ENCODE measurements at places on chromosomes 1 and 21.
A peak's percentile ranks its signal among the peaks of the same experiment; 100 is the strongest.

DNA sequence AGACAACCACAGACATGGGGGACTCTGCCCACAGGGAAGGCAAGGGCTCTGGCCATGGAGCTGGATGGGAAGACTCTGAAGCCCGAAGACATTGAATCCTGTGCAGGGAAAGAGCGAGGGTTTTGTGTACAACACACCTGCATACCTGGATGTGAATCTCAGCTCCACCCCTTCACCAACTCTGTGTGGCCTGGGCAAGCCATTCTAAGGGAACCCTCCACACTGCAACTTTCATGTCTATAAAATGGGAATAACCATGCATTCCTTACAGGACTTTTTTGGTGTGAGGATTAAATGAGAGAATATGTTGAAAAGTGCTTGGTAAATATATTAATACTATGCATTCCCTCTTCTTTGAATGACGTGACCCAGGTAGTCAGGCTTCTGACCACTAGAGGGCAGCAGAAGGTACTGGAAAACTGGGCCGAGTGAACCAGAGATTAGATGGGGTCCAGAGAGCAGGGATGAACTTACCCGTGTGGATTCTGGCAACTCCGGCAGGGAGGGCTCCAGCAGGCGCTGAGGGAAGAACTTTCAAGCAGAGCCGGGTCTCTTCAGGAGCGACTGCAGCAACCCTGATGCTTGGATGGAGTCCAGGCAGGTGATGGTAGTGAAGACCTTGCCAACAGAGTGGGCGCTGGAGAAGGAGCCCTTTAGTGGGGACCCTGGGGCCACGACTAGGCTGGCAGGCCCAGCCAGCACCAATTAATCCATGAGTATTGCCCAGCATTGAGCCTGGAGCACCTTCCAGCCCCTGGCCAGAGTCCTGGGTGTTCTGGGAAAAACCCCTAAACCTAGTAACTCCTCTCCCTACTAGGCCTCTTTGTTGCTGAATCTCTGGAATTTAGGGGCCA, 834 bp upstream of the ELF3 start:
- DNase-seq: peak; percentile 84

DNA sequence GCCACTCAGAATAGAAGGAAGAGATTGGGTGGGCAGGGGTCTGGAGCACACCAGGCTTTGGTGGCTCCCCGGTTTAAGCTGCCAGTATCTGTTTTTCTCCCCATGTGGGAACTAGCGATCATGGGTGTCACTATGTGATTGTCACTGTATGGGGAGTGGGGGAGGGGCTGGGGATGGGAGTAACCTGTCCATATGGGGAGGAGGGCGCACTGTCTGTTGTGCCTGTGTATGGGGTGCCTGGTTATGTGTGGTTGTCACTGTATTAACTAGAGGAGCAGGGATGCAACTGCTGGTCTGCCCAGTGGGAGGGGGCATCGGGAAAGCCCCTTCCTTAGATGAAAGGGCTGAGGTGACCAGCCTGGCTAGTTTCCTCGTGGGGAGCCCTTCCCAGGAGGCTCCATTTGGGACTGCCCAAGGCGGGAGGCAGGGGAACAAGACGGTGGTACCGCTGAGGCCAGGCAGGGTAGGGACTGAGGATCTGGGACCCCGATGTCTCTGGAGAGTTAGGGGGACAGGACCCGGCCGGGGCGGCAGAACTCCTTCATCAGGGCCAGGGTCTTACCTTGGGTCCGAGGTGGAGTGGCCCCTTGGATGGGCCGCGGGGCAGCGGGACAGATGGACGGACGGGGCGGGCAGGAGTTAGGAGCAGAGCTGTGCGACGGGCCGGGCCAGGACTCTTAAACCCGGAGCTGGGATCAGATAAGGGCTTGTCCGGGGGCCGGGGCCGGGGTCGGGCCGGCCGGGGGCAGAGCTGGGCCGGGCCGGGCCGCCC, at the start of gene KCNJ10:
TSS of gene KCNJ10 (minus strand) at position 701 of the 772 bp plus-strand sequence. CDS start 27,628 bp downstream, outside the sequence.
- DNase-seq: no peak

DNA sequence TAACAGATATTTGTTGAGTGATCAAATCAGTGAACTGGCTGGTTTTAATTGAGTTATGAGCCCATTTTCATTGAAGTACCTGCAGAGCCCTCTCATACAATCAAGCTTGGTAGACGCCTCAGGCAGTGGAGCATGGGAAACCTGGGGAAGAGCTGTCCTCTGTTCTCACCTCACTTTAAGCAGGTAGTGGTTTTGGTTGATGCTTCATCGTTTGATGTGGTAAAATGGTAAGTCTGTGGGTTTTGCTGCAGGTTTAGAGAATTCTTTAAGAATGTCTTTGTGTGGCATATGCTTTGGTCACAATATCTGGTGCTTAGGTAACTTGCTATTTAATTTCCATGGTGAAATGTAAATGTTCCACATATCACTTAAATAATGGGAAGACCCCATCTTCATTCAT, 10.0 kb downstream of the LAMC1 start:
- DNase-seq: no peak

GRCh38 chr1:101137144-101138126, 99.4 kb upstream of the S1PR1 start:
- DNase-seq: no peak

- DNase-seq: peak; percentile 11
Observed at GRCh38 chr1:152189657-152190442, 30.8 kb upstream of the RPTN start.

DNA sequence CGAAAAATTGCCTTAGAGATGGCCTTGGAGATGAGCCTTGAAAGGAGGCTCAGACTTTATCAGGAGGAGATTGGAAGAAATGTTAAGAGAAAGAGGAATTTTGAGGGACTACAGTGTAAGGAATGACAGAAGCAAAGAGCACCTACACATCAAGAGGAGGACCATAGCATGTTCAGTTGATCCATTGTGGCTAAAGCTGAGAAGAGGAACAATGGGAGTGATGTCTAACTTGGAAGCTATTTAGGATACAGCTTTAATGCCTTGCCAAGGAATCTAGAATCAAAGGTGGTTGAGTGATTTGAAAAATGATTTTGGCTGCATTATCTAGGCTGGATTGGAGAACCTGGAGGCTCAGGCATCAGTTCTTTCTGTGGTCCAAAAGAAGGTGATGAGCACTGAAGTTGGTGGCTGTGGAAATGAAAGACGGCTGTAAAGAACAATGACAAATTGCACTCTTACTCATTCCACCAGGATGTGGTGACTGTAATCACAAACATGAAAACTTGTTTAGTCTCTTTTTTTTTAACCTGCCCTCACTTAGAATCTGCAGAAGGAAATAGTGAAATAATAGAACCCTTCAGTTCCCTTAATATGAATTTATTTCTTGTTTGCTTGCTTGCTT, 11.3 kb downstream of the FAM20B start:
- DNase-seq: no peak

GRCh38 chr1:94036730-94037129, 84.2 kb downstream of the ABCA4 start:
- DNase-seq: no peak

DNA sequence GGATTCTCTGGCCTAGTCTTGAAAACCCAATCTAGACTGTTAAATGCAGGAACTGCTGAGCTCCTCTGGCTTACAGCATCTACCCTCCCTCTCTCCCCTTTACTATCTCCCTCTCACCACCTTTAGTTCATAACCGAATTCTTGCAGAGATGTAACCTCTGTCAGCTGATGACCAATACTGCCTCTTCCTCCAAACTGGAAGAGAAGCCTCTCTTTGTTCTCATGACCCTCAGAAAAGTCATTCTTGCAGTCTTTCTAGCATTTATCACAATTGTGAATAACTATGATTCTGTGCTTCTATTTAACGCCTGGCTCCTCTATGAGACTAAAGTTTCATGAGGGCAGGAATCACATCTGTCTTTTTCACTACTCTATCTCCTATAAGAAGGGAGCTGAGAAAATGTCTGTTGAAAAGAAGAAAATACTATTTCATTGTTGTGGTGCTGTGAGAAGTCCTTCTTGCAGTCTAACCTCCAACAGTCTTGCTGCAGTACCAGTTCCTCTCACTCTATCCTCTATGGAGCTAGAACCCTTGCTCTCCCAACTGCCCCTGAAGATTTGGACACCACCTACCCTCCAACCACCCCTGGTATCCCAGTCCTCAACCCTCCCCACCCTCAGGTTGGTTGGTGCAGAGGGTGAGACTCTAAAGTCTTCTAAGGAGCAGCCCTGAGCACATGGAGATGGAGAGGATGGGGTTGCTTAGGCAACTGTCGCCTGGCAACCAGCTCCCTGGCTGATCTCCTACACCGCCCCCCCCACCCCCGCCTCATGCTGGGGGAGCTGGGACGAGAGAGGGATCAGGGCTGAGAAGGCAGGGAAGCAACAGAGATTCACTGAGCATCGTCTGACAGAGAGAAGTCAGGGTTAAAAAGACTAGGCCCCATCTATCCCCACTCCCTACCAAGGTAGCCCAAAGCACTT, 13.9 kb downstream of the MEF2D start:
- no peak for DNase-seq

GRCh38 chr1:207404849-207405525, 49.1 kb upstream of the CR2 start:
- peak; percentile 26 for DNase-seq

DNA sequence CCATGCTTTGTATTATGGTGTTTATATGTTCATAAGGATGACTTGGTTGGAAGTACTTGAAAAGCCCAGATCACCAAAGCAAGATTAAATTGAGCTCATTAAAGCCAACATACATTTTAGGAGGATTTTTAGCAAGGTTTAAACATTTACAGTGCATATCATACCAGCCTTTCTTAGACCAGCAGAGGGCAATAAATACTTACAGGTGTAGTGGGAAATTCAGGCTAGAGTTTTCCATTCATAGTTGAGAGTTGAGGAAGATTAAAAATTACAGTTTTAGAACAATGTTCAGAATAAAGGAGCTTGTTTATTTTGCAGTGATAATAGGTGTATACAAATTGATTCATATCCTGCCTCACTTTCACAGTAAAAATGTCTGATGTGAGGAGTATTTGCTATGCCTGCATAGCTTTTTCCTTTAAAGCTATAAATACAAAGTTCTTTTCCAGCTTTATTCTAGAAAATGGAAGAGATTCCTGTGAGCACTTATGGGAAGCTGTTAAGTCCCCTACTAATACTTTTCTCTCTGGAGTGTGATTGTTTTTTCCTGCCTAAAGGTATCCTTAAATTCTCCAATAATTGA, 35.3 kb downstream of the DTL start:
- DNase-seq: no peak

DNA sequence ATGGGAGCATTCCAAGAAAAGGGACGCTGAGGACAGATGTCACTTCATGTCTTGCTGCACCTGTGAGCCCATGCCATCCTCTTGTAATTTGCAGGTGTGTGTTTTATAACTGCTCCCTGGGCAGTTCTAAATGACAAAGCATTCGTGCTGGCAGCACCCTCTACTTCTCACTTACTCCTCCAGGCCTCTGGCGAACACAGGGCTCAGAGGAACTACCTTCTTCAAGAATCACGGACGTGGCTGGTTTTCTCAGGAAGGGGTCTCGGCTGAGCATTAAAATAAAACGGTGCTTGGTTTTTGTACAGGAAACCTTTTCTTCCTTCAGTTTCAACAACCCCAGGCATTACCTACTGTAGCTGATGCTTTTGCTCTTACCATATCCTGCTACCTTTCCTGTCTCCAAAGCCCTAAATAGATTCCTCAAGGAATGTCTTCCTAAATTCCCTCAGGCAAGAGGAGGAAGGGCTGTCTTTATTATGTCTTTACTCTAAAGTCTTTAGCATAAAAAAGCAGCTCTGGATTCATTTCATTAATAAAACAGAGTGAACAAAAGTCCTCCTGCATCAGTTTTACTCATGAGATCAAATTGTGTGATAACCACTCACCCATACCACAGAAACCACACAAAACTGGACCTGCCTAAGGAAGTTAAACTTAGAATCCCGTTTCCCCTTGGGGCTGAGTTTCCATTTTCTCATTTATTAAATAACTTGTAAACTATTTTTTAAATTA, 79.0 kb upstream of the MAP10 start:
- no peak for DNase-seq

- no peak for DNase-seq
Observed at GRCh38 chr1:206946261-206946660, at the start of gene PIGR. TSS of gene PIGR (minus strand) at chr1:206946466. CDS start at chr1:206940531, 5,935 bp downstream.

GRCh38 chr1:2980073-2980791, 41.0 kb upstream of the ACTRT2 start:
- no peak for DNase-seq

DNA sequence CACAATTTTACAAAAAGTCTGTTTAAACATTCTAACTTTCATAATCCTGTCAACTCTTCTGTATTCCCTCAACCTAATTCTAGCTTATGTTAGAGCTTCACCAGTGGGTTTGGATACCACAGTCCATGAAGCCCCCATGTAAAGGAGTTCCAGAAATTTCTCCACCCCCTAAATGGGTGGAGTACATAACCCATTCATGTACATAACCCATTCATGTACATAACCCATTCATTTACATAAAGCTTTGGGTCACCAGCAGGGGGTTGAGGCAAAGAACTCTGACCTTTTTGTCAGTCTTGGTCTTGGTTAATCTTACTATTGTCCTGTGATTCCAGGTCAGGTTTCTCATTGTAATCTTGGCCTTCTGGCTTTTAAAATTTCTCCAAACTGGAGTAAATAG, 61.6 kb downstream of the SMYD2 start:
- no peak for DNase-seq

GRCh38 chr1:25756215-25756614, 43.8 kb upstream of the SELENON start:
- no peak for DNase-seq

GRCh38 chr1:2784854-2785630, 16.5 kb downstream of the TTC34 start:
- DNase-seq: no peak

DNA sequence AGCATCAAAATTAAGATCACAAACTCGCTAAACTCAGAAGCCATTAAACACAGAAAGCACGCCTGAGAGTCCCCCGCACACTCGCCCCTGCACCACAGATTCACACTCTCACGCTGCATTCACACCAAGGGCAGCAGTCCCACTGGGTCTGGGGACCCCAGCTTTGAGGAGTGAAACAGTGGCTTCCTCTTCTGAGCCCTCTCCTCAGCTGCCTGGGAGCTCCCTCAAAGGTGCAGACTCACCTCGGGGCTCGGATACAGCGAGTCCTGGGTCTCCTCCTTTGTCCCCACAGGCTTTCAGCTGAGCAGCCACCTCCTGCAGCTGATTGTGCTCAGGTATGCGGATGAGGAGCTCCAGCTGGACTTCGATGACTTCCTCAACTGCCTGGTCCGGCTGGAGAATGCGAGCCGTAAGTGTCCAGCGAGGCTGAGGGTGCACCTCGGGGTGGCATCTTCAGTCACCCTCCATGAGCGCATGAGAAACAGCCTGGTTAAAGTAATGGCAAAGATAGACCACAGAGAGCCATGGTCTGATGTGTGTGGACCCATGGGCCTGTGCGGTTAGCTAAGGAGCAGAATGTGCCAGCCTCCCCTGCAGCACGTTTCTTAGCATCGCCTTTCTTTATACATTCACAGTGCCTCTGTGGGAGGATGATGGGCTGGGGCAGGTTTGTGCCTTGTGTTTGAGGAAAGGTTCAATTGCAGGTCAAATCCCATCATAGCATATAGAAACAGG, 47.9 kb downstream of the CAPN9 start:
- DNase-seq: no peak

DNA sequence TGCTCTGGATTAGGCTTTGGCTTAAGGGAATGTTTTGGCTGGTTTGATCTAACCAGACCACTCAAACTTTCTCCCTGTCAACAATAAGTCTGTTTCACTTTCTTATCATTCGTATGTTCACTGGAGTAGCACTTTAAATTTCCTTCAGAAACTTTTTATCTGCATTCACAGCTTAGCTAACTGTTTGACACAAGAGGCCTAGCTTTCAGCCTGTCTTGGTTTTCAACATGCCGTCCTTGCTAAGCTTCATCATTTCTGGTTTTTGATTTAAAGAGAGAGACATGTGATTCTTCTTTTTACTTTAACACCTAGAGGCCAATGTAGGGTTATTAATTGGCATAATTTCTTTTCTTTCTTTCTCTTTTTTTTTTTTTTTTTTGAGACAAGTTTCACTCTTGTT, 14.9 kb upstream of the CYB5R1 start:
- DNase-seq: no peak

GRCh38 chr1:21304488-21304887, 14.2 kb upstream of the ECE1 start:
- no peak for DNase-seq

Measured in neuronal stem cell (in vitro differentiated cells).